Cerebellum (tissue), 4 donors: ENCODE measurements at places on chromosomes 1 and 21. TPM values are rescaled to one million over a fixed set of nuclear protein-coding genes. Genes with fewer than 3 reads are reported as not detected.

DNA sequence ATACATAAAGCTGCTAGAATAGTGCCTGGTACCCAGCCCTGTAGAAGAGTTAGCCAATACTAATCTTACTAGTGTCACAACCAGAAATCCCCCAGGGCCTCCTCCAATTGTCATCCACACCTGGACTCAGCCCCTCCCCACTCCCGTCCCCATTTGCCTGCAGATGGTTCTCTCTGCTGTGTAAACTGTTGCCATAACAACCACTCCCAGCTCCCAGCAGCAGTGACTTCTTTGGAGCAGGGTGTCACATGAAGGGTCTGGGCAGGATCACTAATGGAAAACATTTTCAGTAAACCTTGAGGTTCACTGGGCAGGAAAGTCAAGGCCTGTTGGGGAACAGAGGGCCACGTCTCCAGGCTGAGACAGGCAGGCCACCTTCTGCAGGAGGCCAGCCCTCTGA, 126.0 kb upstream of the IPO9 start:
- DNase-seq: no peak

DNA sequence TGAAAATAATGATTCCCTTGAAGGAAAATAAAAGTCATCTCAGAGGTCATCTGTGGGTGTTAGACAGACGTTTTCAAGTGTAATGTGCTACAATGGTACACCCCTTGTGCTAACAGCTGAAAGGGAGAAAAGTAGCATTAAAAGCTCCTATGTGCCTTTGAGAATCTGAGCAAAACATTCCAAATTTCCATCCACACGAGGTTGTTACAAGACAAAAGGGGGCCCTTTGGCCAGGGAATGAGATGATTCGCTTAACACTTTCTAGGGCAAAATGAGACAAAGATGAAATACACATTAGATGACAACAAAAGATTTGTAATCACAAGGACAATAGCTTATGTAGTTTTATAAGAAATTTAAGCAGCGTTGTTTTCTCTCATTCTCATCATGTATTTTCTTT, 303.6 kb downstream of the LMX1A start:
- no peak for DNase-seq

NR1I3 gene
- not detected for total RNA-seq

OMA1 gene
- 25.0 TPM for total RNA-seq

- DNase-seq: peak; percentile 57
These were observed 160.9 kb upstream of the UBE2U start for GRCh38 chr1:64042331-64043100.

- no peak for DNase-seq
These were observed 397.2 kb downstream of the OMA1 start for GRCh38 chr1:58149271-58149812.

LCE1F gene
- not detected for total RNA-seq

KCNJ6 gene
- total RNA-seq: 14.5 TPM

GRCh38 chr1:40976952-40977690, 2.4 kb upstream of the CTPS1 start:
- no peak for DNase-seq

TLCD4 gene
- 19.0 TPM for total RNA-seq

GRCh38 chr1:240068961-240069360, 22.7 kb upstream of the FMN2 start:
- DNase-seq: no peak

PDPN gene
- 18.8 TPM for total RNA-seq

GRCh38 chr1:236654957-236655356, 31.3 kb upstream of the ACTN2 start:
- DNase-seq: no peak

GRCh38 chr1:184158896-184159681, 107.6 kb downstream of the TSEN15 start:
- DNase-seq: no peak

KCNJ9 gene
- total RNA-seq: 12.0 TPM

- DNase-seq: no peak
These were observed 72.0 kb downstream of the SLC66A1 start for GRCh38 chr1:19384113-19384512.

DNA sequence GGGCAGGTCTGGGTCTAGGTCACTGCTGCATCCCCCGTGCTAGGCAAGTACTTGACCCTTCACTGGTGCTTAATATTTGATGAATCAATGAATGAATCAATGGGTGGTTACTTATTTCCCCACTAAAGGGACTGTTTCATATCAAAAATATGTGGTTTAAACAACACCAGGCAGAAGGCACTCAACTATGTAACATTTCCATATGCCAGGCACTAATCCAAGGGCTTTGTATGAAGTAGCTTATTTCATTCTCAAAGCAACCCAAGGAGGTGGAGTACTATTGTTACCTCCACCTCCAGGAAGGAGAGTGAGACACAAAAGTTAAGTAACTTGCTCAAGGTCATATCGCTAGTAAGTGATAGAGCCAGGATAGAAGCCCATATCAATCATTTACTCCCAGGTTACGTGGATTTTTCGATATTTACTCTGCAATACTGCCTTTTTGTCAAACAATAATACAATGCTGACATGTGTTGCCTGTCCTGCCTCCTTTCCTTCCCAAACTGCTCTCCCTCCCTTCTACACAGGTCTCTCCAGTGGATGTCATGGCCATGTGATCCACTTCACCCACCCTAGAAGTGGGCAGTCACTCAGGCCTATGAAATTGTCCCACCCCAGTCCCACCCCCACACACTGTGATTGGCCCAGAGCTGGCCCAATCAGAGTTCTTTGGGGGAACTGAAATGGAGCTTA, 142.8 kb downstream of the ETS2 start:
- DNase-seq: no peak

DNA sequence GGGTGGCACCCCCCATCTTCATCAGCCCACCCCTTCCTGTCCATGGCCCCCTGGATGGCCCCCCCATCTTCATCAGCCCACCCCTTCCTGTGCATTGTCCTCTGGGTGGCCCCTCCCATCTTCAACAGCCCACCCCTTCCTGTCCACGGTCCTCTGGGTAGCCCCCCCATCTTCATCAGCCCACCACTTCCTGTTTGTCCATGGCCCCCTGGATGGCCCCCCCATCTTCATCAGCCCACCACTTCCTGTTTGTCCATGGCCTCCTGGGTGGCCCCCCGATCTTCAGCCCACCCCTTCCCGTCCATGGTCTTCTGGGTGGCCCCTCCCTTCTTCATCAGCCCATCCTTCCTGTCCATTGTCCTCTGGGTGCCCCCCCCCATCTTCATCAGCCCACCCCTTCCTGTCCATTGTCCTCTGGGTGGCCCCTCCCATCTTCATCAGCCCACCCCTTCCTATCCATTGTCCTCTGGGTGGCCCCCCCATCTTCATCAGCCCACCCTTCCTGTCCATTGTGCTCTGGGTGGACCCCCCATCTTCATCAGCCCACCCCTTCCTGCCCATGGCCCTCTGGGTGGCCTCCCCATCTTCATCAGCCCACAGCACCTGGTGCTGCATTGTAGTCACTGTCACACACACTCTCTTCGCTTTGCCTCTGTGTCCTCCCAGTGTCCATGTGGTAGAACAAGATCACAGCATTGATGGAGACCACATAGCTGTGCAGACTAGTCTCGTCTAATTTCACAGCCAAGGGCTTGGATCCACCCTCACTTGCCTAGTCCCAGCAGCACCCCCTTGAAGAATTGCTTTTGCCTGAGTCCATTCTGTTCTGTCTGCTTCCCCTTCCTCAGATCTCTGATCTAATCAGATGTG, 95.9 kb downstream of the PCBP3 start:
- DNase-seq: no peak

- peak; percentile 23 for DNase-seq
These were observed 11.0 kb upstream of the CDK18 start for GRCh38 chr1:205493241-205494085.

DNA sequence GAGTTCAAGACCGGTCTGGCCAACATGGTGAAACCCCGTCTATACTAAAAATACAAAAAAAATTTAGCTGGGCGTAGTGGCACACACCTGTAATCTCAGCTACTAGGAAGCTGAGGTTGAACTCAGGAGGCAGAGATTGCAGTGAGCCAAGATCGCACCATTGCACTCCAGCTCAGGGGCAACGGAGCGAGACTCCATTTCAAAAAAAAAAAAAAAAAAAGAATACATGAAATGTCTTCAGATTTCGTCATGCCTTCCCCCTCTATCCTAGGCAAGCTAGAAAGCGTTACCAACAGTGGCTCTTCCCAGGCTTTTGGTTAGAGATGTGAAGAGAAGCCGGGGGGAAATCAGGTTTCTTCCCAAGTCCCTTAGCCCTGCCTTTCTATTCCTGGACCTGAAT, 3.6 kb downstream of the TFF1 start:
- DNase-seq: no peak

DNA sequence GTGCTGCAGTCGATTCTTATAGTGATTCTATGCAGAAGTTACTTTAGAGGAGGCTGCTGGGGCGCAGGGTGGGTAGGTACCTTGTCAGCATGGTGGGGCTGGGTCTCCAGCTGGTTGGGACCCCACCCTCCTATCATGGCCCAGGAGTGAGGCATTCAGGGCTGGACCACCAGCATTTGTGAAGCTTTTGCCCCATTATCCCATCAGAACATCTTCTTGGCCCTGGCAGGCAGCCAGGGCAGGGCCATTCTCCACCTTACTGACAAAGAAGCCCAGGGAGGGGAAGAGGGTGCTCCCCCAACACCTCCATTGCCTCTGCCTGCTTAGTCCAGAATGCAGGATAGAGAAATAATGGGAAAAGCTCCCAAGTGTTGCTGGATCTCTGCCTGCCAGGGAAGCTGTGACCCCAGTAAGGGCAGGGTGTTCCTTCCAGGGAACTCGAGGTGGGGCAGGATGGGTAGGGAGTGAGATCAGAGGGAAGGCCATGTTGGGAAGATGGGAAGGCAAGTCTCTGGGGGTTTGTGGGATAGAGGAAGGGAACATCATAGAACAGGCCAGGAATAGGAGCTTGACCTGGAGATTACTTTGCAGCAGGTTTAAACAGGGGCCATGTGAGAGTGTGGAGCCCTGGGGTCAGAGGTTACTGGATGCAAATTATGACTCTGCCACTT, 16.2 kb upstream of the SLC2A1 start:
- DNase-seq: no peak

MIS18A gene
- 11.4 TPM for total RNA-seq

DNA sequence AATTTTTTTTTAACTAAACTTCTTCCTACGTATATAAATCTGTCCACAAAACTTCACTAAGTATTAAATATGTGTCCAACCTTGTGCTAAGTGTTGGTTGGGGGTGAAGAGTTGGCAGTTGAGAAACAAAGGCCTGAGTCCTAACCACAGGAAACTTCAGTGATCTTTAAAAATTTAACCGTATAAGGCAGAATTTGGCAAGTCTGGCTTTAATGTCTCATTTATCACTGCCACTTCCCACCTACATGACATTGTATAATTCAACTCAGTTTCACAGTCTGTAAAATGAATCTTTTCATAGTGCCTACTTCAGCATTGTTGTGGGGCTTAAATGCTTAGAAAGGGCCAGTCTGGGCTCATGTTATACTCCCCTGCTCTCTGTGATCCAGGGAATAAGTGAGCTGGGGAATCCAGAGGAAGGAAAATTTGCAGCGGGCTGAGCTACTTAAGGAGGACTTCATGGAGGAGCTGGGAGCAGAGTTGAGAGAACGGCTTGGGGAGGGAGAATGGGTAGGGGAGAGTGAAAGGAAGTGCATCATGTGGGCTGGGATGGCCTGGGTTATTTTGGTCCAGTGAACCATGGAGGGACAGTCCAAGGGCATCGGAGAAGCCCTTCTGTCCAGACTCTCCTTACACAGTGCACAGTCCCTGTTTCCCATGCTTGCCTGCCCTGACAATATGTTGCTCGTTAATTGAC, 14.5 kb downstream of the IFNAR2 start:
- DNase-seq: no peak

DNA sequence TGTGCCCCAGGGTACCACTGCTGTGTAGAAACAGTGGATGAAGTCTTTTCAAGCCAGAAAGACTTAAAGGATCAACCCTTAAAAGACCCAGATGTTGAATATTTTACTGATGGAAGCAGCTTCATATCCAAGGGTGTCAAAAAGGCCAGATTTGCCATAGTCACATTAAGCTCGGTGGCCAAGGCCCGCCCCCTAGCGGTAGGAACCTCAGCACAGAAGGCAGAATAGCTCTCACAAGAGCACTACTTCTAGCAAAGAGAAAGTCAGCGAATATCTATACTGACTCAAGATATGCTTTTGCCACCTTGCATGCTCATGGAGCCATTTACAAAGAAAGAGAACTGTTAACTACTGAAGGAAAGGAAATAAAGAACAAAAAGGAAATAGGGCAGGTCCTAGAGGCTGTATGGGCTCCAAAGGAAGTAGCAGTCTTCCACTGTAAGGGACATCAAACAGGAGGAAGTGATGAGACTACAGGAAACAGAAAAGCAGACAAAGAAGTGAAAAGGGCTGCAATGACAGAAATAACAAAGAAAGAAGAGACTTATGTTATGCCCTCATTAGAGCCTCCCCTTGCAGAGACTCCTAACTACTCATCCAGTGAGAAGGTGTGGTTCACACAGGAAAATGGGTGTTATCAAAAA, 90.5 kb downstream of the LIPI start:
- no peak for DNase-seq

DNA sequence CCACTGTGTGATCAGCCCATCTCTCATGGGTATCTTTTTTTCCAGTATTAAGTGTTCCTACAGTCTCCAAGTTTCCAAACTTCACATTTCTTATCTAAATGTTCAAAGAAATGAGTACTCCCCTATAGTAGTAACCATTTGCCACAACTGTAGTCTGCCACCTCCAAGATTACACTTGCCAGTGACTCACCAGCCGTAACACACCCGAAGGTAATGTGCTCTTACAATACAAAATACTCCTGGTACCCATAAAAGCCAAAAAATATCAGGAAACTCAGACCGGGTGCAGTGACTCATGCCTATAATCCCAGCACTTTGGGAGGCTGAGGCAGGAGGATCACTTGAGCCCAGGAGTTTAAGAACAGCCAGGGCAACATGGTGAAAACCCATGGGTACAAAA, 20.5 kb upstream of the ZNF496 start:
- DNase-seq: no peak

HAO2 gene
- not detected for total RNA-seq

ITLN2 gene
- total RNA-seq: not detected

GRCh38 chr1:42096554-42096953, 56.7 kb upstream of the GUCA2B start:
- no peak for DNase-seq

DNA sequence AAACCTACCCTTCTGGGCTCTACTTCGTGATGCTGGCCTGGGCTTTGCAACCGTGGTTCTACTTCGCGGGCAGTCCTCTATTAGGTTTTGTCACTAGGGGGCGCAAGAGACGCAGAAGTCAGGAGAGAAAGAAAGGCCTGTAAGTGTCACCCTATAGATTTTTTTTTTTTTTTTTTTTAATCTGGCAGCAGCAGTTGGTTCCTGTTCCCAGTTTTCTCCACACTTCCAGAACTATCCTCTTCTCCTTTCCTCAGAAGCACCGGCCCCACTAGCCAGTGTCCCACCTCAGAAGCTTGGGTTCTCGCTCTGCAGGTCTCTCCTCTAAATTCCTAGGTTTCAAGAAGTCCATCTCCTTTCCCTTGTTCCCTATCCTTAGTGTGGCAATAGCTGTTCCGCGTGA, 9.1 kb upstream of the LCE2D start:
- no peak for DNase-seq

GRCh38 chr21:29726044-29726443, 213.8 kb downstream of the GRIK1 start:
- DNase-seq: no peak
